NCI-H1417 (cell line): ENCODE measurements at places on chromosomes 5 and 9.

DNA sequence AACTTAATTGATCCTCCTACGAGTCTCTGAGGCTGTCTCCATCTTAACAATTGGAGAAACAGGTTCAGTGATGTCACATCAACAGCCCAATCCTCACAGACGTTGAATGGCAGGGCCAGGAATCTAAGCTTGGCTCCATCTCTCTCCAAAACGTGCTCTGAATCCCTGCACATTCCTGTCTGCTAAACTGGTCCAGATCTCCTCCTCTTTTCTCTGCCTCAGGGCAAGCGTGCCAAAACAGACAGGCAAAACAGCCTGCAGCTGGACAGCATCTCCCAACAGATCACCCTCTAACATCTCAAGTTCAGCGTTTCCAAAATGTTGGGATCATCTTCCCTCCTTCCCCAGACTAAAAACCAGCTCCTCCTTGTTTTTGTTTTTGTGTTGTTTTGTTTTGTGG, 6.6 kb downstream of the FBP1 start:
- no peak for DNase-seq

DNA sequence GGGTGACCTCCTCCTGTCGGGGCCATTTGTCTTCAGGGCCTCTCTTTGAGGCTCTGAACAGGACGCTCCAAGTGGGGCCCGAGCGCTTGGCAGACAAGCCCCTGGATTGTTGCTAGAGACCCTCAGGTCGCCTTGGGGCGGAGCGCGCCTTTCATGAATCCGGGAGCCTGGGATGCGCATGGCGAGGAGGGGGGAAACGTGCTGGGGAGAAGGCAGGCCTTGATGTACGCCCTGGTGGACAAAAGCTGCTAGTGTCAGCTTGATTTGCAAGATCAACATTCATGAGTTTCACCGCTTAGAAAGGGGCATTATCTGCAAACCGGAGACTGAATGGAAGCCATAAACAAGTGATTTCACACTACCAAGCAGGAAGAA, 226.3 kb downstream of the SMARCA2 start:
- DNase-seq: no peak

DNA sequence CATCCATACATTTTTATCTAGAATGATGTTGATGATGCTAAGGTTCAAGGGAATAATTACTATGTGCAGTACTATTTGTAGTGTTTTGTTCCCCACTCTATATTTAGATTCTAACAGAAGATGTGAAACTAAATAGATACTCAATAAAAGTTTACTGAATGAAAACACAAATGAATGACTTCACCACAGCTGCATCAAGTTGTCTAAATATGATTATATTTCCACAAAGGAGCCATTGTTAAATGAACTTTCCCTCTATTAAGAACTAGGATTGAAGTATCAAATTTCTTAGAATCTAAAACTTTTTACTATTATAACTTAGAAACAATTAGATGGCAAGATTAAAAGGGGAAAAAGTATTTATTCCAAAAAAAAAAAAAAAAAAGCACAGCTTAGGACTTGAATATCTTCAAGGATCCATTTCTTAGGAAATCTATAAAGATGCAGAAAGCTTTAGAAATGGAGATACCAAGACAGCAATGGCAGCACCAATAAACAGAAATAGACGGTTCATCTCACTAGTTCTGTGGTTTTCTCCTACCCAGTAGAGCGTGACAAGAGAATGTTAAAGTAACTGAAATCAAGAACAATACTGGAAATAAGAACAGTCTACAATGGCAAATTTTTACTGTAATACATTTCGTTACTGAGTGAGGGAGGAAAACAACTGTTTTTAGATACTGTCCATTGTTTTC, 347.6 kb downstream of the EBF1 start:
- no peak for DNase-seq

DNA sequence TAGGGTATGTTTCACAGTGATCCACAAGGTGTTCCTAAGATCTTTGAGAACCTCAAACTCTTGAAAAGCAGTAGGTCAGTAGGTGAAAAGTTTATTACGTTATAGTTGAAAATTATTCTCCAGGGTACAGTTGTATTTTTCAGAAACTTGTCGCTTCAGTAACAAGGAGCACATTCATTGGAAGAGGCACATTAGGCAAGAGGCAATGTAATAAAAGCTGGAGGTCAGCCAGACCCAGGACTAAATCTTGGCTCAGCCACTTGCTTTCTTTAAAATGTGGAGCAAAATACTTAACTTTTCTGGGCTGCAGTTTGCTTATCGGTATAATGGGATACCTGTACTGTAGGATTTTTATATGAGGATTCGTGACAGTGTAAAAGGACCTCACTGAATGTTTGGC, 45.6 kb downstream of the TLE4 start:
- no peak for DNase-seq

DNA sequence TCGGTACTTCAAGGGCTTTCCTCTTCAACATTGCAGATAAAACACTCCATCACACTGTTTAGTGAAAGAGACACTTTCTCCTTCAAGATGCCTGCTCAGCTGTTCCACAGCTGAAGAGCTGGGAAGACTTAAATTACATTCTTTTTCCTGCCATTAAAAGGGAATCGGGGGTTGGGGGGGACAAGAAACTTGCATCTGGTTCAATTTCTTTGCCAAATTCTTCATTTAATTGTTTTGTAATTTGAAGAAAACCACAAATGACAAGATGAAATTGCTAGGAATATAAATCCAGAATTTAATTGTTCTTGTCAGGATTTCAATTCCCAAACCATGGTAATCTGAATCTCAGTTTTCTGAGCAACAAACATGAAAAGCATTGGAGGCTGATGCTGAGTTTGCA, 478.3 kb downstream of the EBF1 start:
- no peak for DNase-seq

GRCh38 chr9:125889112-125889475, 141.9 kb downstream of the PBX3 start:
- DNase-seq: no peak

DNA sequence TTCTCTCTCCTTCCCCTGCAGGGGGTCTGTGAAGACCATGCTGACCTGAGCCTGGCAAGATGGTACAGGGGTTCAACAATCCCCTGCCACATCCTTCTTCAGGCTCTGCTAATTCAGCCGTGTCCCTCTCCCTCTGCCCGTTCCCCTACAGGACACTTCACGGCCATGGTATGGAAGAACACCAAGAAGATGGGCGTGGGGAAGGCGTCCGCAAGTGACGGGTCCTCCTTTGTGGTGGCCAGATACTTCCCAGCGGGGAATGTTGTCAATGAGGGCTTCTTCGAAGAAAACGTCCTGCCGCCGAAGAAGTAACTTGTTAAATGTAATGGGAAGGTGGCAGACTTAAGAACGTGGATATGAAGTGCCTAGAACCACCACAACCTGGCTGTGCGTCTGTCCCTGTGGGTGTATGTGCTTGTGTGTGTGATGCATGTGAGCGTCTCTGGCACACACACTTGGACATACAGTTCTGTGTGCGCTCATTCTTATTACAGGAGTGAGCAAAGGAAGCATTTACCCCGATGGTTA, 6.9 kb upstream of the CCIN start:
- no peak for DNase-seq

- DNase-seq: no peak
Measured at GRCh38 chr9:79292731-79293280, 279.0 kb upstream of the TLE4 start.

DNA sequence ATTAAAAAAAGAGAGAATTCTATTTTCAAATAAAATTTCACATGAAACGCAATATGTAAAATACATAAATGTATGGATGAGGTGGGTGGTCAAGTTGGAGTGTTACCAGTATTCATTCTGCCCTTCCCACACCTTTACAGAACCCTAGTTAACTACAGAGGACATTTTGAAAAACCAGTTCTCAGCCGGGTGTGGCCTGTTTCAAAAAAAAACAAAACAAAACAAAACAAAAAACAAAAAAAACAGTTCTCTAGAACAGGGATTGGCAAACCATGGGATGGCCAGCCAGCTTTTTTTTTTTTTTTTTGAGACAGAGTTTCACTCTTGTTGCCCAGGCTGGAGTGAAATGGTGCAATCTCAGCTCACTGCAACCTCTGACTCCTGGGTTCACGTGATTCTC, 28.4 kb upstream of the HK3 start:
- DNase-seq: no peak

DNA sequence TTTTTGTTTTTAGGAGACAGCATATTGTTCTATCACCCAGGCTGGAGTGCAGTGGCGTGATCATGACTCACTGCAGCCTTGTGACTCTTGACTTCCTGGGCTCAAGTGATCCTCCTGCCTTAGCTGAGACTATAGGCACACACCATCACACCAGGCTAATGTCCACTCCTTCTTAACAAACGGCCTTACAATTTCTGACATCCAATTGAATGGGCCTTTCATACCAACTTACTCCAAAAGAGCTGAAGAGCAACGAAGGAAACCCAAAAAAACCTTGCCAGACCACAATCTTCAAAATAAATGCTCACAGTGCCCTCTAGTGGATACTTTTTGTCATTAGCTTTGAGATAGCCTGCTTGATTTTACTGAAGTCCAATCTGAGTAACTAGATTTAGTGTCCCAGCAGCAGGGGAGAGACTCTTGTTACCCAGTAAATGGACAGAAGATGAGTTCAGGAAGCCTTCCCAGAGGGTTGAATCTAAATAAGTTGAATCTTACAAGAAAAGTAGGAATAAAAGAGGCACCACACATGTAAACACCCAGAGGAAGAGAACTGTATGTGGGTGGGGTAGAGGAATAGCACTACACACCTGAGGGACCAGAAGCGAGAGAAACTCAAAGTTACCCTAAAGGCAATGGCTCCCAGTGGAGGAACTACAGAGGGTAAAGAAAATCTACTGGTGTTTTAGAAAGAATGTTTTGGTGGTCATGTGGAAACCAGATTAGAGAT, 9.3 kb downstream of the ZNF622 start:
- peak; percentile 88 for DNase-seq

GRCh38 chr5:152546493-152546892, 141.4 kb upstream of the NMUR2 start:
- DNase-seq: no peak

- no peak for DNase-seq
Measured at GRCh38 chr9:5509573-5509972, 758 bp upstream of the PDCD1LG2 start.

- DNase-seq: no peak
Measured at GRCh38 chr5:57685516-57686255, 203.1 kb upstream of the ACTBL2 start.

DNA sequence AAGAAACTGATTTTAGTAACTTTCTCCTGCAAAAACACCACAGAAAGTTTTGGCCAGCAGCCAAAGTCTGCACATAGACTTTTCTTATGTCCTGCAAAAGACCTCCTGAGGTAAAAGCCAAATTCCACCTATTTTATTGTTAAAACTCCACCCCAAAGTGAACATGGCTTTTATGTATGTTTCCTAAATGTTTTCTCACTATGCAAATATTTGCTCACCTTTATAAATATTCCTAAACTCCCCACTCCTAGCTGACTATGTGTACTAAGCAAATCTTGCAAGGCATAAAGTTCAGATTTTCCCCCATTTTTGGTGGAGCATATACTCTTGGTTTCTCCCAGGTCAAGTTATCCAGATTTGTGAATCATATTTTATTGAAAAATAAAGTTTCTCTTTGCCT, 446.2 kb downstream of the DNAH5 start:
- no peak for DNase-seq

DNA sequence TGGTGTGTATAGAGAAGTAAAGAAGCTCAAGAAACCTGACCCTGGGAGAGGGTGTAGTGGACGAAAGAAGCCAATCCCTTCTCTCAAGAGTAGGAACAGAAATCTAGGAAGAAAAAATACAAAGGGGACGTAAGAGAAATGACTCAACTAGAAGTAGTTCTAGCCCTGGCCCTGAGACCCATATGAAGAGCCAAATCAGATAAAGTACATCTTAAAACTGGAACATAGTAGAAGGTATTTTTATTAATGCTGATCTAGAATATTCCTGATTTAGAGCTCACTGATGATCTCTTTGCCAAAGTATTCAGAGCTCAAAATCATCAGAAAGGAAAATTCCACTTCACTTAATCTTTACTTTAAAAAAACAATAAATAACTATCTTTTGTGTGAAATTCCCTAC, 184.8 kb downstream of the MLLT3 start:
- DNase-seq: no peak

DNA sequence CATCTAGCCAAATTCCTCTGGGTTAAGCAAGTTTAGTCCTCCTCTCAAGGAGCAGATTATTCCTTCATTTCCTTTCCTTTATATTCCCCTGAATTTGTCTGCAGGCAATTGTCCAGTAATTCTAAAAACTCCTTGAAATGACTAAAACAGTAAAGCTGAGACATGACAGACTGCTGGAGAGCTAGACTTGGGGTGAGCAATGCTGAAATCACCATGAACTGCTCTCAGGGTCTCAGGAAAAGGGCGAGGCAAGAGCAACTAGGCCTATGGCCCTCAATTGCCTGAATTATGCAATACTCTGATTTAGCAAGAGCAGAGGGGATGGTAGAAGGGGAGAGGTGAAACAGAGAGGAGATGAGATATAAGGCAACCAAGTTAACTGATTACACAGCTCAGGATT, 172.9 kb upstream of the NREP start:
- DNase-seq: no peak

- DNase-seq: no peak
Measured at GRCh38 chr5:95317687-95318086, 32.8 kb upstream of the MCTP1 start.

GRCh38 chr9:78919701-78920100, 622.8 kb downstream of the PSAT1 start:
- DNase-seq: no peak
